D721Med (cell line): ENCODE measurements at places on chromosomes 6 and 20.

- DNase-seq, result no peak
Observed at GRCh38 chr6:13303668-13304017, 24.7 kb downstream of the TBC1D7 start.

DNA sequence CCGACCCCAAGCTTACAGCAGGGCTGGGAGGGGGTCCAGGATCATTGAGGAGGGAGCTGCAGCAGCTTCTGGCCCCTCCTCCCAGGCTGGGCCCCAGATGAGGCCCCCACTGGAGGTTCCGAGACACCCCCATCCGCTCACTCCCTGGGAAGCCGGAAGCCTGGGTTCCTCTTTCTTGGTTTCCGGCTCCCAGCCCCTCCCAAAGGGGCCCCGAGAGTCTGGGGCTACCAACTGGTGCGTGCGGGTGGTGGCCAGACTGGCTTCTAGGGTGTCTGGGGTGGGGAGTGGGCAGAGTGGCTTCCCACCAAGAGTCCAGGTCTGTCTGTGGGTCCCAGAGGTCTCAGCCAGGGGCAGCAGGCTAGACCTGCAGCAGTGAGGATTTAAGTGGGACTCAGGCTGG lies 2.2 kb downstream of the RGS19 start:
- DNase-seq, result no peak

DNA sequence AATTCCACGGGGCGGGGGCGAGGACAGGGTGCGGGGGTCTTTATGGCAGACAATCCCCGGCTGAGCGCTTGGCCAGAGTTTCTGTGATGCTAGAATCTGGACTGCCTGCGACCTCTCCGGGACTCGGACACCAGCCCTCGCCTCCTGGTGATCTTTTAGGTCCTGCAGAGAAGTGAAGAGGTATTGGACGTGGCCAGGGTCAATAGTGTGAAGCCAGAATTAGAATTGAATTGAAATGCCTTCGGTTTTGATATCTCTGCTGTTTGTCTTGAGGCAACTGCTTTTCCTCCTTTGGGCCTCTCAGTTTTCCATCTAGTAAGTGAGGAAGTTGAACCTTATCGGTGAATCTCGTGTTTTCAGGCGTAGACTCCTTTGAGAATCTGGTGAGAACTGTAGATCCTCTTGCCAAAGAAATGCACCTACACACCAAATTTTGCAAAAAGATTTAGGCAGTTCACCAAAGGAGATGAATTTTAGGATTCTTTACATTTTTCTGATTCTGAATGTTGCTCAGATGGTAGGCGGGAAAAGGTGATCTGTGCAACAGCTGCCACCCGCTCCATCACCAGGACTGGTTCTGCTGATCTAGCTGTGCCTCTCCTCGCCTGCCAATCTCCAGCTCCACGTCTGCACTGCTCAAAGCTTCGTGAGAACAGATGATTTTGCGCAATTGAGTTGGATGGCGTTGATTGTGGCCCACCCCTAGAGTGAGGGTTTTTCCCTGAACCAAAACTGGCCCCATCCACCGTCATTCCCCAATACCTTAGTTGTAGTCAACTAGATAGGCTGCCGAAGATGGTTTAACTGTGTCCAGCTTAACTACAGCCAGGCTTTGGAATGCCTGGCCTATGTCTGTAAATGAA lies 837 bp upstream of the OSER1 start:
- no peak for DNase-seq

- no peak for DNase-seq
Observed at GRCh38 chr20:19964289-19965265, 52.6 kb upstream of the NAA20 start.

DNA sequence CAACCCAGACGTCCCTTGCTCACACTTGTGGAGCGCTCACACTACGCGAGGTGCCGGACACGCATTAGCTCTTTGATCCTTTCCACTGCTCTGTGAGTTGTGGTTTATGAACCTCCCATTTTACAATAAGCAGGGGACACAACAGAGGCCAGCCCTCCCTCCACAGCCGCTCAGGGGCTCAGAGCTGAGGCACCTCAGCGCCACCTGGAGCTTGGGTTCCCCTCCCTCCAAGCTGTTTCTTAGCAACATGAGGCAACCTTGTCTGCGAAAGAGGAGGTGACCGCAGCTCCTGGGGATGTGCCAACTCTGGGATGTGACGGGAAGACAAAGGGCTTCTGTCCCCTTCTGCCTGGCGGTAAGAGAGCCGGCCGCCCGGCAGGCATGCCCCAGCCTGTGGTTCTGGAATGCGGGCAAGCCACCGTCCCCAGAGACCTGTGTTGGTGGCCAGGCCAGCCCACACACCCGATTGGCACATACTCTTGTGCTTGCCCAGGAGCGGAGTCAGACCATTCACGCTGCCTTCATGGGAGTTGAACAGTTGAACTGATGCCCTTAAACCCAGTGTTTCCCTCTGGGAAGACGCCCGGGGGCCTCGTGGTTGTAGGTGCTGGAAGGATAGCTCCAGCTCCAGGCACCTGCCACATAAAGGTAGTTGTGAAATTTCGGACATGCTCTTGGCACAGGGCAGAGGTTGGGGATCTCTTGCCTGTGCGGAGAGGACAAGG lies 44.5 kb downstream of the RBM38 start:
- no peak for DNase-seq

DNA sequence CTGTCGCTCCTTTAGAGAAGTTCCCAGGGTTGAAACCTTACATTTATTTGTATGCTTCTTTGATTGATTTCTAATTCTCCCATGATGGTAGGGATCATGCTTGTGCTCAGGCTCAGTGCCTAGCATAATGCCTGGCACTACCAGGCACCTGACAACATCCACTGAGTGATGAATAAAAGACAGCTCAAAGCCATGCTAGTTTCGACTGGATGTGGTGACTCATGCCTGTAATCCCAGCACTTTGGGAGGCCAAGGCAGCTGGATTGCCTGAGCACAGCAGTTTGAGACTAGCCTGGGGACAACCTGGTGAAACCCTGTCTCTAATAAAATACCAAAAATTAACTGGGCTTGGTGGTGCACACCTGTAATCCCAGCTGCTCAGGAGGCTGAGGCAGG lies 11.6 kb upstream of the CD164 start:
- no peak for DNase-seq

DNA sequence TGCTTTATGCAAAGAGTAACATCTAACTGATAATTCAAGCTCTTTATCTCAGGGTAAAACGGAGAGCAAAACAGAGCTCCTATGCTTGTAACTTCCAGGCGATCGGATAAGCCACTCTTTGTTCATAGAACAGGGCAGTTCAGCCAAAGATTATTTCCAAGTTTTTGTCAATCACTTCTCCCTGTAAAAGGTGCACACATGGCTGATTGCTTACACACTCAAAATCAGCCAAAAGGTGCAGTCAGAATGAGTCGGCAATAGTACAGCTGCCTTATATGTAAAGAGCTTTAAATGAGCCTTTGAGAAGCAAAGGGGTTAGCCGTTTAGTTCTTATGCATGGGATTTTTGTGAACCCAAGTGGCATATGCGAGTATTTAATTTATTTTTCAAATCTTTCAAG lies 449.6 kb upstream of the POU3F2 start:
- DNase-seq, result no peak

GRCh38 chr6:105359419-105360370 lies 43.2 kb downstream of the PREP start:
- no peak for DNase-seq
